Activated naive CD8-positive, alpha-beta T cell treated with anti-CD3 and anti-CD28 coated beads, Interleukin-2, amount 50 U/mL, for 24 hours (primary cell): ENCODE measurements at places on chromosomes 12 and 14.

GRCh38 chr14:48546996-48547395 is 871.6 kb upstream of the MDGA2 start:
- DNase-seq = no peak

- DNase-seq = no peak
Observed at GRCh38 chr14:105570482-105570881, 44.1 kb downstream of the TMEM121 start.

DNA sequence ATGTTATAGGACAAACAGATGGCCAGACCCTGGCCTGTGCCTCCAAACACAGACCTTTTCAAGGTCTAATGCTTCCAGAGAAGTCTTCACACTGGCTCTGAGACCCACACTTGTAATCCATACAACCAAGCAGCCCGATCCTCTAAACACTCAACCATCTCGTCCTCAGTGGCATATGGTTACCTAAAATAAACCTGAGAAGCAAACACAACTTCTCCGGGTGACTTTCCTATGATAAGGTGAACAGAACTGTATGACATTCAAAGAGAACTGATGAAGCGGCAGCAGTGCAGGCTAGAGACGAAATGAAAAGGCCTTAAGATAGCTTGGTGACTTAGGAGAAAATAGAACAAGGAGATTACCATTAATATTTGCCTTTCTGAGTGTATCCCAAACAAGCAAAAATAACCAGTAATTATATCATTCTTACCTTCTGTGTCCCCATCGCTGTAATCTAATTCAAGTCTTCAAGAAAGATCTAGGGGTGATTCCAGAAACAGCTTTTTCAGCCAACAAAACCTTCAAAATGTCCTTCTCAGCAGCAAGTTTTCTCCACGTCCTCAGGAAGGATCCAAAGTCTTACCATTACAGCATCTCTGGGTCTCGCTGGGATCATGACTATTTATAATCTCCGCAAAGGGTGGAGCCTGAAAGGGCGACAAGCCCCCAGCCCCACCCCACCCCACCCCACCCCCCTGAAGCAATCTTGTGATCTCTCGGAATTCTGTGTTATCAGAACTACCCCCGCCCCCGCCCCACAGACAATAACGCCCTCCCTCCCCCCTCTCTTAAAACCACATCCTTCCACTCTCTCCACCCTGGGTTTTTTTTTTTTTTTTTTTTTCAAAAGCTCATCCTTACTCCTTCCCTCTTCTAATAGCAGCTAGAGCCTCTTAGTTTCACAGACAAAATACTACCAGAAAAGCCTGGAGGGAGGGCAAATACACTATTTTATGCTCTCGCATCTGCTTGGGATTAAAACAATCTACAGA is at the start of gene SLC2A3:
Gene SLC2A3, minus strand, starts transcription at position 598 of the 992 bp plus-strand sequence. Its CDS starts 153 bp downstream, at position 445.
- DNase-seq = peak; percentile 74

DNA sequence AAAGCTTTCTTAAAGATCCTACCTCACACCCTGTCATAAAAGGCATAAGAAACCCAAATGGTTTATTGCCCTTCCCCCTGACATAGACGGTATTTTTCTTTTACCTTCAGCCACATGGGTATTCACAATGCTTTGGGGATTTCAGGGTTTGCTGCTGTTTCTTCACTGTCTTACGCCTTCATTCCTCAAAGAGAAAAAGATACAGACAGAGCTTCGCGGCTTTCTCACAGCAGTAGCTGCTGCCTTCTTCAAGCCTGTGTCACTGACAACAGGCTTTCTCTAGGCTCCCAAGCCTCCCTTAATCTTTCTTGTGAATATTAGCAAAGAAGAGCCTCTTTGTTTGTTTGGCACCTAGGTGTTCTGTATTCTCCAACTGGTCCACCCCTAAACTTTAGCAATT is 197.4 kb upstream of the ARID2 start:
- DNase-seq = no peak

GRCh38 chr12:111440631-111441030 is 34.9 kb downstream of the SH2B3 start:
- no peak for DNase-seq
